ENCODE measurements at places on chromosomes 16 and 17.

DNA sequence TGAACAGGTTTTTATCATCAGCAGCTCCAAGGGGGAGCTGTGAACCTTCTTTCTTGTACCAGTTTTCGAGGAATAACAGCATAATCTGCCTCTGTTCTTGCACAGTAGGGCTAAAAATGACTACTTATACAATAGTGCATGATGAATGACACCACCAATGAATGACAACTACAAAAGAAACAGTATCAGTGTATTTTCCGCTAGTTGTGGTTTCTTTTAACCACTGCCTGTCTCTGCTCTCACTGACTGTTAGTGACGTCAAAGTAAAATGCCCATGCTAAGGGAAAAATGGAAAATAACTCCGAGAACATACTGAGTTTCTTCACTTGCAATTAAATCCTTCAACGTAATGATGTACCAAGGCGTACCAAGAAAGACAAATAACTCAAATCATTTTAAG is 294.9 kb downstream of the MAP2K6 start:
- no peak for DNase-seq

DNA sequence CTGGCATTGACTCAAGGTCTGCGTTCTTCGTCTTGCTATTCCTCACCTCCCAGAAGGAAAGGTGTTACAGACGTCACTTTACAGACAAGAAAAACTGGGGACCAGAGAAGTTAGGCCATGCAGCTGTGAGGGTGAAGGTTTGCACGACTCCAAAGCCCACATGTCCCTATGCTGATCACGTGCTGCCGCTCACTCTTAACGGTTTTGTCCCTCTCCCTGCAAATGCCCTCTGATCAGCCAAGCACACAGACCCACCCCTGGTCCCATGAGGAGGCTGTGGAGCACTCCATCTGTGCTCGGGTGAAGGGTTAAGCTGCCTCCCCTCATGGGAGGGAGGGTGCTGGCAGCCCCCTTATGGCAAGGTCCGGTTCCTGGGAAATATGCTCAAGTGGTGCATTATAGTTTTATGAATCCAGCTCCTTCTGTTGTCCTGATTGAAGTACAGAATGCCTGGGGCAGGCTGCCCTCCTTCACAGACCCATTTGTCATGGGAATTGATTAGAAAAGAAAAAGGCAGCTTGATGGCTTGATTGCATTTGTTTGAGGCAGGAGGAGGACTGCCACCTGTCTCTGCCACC is 18.8 kb downstream of the CCDC182 start:
- DNase-seq = no peak

GRCh38 chr16:77409311-77409710 is 25.5 kb downstream of the ADAMTS18 start:
- DNase-seq = no peak

DNA sequence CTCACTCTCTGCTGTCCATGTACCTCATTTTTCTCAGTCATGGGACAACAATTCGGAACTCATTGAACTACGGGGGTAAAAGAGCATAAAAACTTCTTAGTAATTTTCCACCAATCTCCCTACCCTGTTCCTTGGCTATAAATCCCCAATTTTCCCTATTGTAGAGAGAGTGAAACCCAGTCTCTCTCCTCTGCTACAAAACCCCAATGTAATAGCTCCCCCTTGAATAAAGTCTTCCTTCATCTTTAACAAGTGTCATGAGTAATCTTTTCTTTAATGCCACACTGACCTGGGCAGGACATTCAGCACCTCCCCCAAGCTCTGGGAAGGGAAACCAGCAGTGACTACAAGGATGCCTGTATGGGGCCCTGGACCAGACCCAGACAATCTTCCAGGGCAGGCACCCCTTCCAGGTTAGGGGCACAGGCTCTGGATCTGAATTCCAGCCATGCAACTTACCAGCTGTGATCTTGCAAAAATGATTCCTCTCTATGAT is 10.2 kb upstream of the EIF1 start:
- DNase-seq = no peak

DNA sequence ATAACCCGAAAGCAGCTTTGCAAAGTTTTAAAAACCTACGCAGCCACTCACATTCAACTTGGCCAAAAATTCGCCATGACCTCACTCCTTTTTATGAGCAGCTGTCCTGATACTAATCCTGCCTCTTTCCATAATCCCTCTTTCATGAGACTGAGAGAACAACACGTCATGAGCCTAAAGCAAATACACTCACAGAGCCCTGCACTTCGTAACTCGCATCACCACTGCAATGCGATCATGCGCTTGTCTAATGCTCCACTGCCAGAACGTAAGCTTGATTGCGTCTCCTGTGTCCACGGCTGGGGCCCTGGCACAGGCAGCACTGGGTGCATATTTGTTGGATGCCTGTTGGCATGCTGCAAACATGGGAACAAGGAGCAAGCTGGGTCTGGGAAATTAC is 36.2 kb downstream of the CDRT4 start:
- DNase-seq = no peak

- DNase-seq = no peak
Observed at GRCh38 chr16:87611456-87611855, 9.1 kb downstream of the JPH3 start.

DNA sequence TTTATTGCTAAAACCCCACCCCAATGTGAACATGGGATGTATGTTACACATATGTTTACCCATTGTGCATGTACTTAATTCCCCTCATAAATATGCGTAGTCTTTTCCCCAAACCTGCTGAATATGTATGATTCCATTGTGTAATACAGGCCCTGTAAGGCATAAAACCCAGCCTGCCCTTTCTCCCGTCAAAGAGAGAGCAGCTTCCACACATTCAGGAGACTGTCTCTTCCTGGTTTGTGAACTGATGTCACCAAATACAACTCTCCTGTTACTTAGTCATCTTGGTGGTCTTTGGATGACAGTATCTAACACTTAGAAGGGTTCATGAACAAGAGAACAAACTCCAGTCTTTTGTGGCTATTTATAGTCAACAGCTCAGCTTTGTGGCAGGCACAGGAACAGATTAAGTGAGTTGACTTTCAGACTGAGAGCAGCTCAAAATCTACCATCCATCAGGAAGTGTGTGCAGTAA is 24.7 kb upstream of the TMC7 start:
- DNase-seq = no peak

GRCh38 chr16:81450783-81451491 is 6.3 kb downstream of the CMIP start:
- no peak for DNase-seq

DNA sequence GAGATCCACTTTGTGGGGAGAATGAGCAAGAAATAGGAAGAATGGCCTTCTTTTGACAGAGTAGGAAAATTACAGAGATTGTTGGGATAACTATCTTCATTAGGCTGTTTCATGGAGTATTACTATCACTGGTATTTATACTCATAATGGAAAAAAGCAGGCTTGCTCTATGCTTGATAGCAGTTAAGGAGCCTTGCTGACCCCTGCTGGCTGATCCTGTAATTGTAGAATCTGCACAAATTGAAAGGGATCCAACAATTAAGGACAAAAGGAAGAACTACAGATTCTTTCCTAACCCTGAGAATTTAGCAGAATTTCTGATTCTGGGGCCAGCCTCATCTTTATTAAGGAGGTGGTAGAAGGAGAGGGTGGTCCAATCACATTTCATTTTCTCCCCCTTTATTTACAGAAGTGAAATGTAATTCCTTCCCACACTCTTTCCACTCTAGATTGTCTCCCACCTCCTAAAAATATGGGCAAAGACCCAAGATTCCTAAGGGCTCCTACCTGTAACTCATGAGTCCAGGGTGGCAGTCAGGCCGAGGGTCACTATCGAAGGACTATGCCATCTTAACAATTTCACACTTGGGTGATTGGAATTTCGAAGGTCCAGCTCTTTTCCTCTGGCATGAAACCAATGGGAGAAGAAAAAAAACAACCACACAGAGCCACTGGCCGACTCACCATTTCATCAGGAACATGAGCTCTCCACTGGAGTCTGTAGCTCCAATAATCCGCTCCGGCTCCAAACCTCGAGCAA is 26.3 kb downstream of the NFE2L1 start:
- no peak for DNase-seq

DNA sequence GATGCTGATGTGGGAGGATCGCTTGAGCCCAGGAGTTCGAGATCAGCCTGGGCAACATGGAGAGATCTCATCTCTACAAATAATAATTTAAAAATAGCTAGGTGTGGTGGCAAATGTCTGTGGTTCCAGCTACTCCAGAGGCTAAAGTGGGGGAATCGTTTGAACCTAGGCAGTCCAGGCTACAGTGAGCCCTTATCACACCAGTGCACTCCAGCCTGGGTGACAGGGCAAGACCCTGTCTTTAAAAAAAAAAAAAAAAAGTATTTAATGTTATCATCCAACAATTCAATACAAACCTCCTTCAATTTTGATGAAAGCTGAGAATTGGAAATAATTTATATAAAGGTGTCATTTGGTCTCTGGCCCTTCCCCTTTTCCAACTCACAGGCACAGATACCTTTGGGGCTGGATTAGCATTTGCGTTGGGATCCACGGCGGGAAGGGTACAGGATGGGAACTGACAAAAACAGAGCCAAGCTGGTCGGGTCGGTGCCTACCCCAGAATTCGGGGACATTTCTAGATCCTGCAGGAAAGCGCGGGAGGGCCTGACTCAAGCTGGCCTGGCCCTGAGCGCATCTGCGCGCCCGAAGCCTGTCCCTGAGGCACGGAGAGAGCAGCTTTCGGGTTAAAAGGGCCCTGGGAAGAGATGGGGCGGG is 860 bp upstream of the DCAF7 start:
- DNase-seq = no peak

All from activated gamma-delta T cell (primary cell).